ENCODE measurements at places on chromosomes 12 and 14. TPM values are rescaled to one million over a fixed set of nuclear protein-coding genes. Genes with fewer than 3 reads are reported as not detected.

LMO3 gene
- polyA plus RNA-seq: 42.8 TPM

CMKLR1 gene
- 0.06 TPM for polyA plus RNA-seq

OLR1 gene
- not detected for polyA plus RNA-seq

KRT74 gene
- not detected for polyA plus RNA-seq

NOS1 gene
- not detected for polyA plus RNA-seq

GPR137C gene
- 118 TPM for polyA plus RNA-seq

PEBP1 gene
- polyA plus RNA-seq: 777 TPM

TAS2R7 gene
- not detected for polyA plus RNA-seq

GYS2 gene
- 0.14 TPM for polyA plus RNA-seq
